Suprapubic skin (tissue), 4 donors: ENCODE measurements at places on chromosomes 11 and 22. TPM values are rescaled to one million over a fixed set of nuclear protein-coding genes. Genes with fewer than 3 reads are reported as not detected.

DDTL gene
- total RNA-seq, result 2.0 TPM

CADM1 gene
- total RNA-seq, result 13.3 TPM

ART1 gene
- not detected for total RNA-seq

NXPE1 gene
- not detected for total RNA-seq

KCNE3 gene
- 0.17 TPM for total RNA-seq

SAA4 gene
- total RNA-seq, result not detected

NEFH gene
- not detected for total RNA-seq

CDHR5 gene
- total RNA-seq, result not detected

PAX6 gene
- total RNA-seq, result 0.29 TPM

MPEG1 gene
- total RNA-seq, result 3.0 TPM

OR52H1 gene
- total RNA-seq, result 2.1 TPM

IL17REL gene
- total RNA-seq, result not detected

RTN4R gene
- total RNA-seq, result 9.5 TPM

FGF19 gene
- total RNA-seq, result not detected

KRTAP5-5 gene
- total RNA-seq, result 0.79 TPM

SLC22A9 gene
- not detected for total RNA-seq
